ENCODE measurements at places on chromosomes 5 and 9.

DNA sequence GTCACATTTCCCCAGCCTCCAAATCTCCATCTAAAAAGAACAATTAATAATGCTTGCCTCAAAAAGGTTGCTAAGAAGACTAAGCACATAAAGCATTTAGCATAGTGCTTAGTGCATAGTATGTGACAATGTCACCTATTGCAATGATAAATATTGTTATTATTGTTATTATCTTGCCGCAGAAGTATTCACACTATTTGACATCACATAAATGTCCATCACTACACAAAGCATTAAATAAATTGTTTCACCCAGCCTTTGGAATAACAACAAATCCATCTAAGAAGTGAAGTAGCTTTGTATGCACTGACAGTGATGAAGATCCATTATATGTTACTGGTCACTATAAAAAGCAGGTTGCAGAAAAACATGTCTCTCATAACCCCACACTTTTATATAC, 2263.9 kb upstream of the WWC1 start:
- no peak for DNase-seq

DNA sequence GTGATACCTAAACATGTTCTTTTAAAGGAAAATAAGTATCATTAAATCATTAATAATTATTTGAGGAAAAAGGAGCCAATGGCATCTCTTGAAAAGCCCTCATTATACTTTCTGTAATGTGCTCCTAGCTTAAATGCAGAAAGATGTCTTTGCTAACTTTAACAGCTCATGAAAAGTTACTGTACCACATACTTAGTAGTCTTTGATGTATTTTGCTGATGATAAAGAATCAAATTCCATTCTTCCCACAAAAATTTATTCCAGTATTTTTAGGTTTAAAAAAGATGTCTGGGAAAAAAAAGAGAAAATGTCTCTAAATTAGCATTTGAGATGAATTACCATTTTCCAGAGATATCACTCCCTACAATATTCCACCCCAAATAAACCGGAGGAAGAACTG, 112.5 kb downstream of the PPP2R2B start:
- DNase-seq, result no peak

DNA sequence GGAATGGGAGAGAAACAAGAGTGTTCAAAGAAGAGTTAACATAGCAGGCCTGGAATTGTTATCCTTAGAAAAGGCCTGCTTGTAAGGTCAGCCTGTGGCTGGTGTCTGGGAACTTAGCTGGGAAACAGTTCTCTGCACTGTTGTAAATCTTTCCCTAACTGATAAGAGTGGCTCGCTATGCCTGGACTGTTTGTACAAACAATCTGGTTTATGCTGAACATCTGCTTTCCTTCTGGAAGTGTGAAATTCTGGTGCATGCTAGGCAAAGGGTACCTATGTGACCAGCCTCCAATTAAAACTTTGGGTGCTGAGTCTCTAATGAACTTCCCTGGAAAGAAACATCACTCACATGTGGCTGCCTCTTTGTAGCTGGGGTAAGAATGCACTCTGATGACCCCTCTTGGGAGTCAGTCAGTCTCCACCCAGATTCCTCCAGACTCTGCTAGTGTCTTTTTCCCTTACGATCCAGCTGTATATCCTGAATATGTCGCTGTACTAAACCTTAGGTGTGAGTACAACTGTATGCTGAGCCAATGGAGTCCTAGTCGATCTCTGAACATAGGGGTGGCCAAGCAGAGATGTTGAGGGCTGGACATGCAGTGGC, 16.5 kb downstream of the SPARC start:
- no peak for DNase-seq

GRCh38 chr5:115471345-115472063, 73.1 kb downstream of the FEM1C start:
- no peak for DNase-seq

GRCh38 chr5:32314658-32315057, 1.9 kb upstream of the MTMR12 start:
- no peak for DNase-seq

DNA sequence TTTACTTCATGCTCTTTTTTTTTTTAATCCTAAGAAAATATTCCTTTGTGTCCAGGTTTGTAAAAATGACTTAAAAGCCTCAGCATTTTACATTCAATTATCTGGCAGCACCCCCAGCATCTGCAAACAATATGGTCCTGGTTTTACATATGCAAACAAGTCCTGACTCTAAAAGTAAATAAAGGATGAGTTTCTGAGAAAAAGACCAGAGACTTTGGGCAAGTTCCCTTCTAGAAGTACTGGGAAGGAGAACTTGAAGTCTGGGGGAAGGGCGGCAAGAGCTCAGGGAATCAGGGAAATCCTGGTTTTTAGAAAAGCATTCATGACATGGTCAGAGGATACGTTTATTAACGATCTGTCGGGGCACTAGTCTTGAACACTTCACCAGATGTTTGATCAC, 25.8 kb downstream of the COL23A1 start:
- DNase-seq, result no peak

GRCh38 chr5:19179571-19179970, 808.4 kb downstream of the CDH18 start:
- no peak for DNase-seq

DNA sequence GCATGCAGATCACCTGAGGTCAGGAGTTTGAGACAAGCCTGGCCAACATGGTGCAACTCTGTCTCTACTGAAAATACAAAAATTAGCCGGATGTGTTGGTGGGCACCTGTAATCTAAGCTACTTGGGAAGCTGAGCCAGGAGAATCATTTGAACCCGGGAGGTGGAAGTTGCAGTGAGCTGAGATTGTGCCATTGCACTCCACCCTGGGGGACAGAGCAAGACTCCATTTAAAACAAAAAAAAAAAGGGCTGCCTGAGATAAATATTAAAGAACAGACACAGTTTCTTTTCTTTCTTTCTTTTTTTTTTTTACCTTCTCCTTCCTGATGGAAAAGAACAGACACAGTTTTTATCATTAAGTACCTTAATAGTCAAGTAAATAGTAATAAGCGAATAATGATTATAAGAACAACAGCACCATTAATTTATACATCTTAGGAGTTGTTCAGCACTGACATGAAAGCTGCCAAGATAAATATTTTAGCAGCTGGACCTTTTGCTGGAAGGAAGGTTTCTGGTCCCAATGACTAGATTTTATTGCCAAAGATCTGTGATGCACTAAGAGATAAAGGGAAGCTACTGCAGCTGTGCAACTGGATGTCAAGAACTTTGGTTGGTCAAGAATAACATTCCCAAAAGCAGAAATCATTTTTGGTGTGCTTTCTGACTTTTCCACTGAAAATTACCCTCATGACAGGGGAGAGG, 7.0 kb downstream of the CENPP start:
- DNase-seq, result no peak

Measured in GM20000 (cell line).